Activated T-cell treated with anti-CD3 and anti-CD28 coated beads, Interleukin-2, amount 50 U/mL, for 72 hours (primary cell): ENCODE measurements at places on chromosomes 12 and 14. TPM values are rescaled to one million over a fixed set of nuclear protein-coding genes. Genes with fewer than 3 reads are reported as not detected.

The TTC6 gene
- total RNA-seq: not detected

DNA sequence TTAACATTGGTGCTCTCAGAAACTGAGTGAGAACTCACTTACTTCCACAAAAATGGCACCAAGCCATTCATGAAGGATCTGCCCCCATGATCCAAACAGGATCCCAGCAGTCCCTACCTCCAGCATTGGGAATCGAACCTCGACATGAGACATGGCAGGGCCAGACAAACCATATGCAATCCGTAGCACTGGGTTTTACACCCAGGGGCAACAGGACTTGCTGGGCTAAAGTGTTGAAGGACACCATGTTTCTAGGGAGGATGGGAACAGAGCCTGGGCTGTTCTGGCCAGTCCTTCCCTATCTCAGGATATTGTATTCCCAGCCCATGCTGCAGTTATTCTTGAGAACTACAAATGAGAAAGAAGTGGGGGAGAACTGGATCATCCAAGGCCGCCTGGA, 36.6 kb downstream of the SERPINA3 start:
- no peaks in the 10 kb centered on the region for H3K4me1 ChIP-seq
- no peak for DNase-seq

DNA sequence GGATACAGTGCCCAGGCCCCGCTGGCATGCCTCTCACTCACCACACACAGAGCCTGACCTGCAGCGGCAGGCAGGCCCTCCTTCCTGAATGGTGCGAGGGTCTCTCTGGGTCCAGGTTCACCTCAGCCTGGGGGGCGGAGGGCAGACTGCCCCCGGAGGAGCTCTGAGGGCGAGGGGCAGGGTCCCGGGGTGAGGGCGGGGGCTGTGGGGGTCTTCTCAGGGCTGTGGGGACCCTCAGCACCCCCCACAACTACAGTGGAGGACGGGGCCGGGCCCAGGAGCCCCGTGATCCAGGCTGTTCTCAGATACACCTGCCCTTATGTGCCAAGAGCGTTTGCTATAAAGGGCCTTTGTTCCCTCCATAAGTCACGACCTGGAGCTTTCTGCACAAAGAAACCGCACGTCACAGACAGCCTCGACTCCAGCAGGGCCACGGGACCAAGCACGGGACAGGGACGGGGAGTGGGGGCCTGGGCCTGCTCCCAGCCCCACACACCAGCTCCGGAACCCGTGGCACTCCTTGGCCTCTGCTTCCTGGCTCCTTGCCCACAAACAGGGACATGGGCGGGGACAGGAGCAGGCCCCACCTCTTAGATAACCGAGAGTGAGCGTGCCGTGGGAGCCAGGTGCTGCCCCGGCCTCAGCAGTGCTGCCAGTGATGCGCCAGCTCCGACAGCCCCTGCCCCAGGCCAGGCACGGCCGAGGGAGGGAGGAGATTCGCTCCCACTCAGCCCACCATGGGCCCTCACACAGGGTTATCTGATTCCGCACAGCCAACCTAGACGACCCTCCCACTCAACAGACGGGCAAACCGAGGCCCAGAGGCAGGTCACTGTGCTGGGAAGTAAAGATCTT, 101.9 kb downstream of the RFLNA start:
- peaks cover 7% of the 10 kb centered on the region for H3K4me1 ChIP-seq
- no peak for DNase-seq
- H3K4me3 ChIP-seq: no peak overlapping the region

The SNRNP35 gene
- 42.3 TPM for total RNA-seq

DNA sequence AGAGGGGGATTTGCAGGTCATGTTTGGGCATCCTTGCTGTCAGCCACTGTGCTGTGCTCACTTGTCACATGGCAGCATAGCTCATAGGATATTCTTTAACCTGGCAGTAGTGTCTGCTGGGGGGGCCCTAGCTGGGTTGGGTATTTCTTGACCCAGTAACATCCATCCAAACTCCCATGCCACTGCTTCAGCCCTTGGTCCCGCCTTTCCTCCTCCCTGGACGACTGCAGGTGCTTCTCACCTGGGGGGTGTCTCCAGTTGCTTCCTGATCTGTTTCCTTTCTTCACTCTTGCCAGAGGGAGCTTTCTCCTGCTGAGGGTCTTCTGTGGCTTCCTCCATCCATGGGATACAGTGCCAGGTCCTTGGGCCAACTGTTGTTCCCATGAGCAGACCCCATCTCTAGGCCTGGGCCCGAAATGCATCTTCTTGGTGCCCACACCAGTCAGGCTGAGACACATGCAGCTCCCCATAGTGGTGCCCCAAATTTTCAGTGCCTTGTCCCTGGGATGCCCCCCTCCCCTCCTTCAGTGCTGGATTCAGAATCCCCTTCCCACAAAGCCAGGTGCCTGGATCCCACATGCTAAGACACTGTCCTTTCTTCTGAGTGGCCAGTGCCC, 20.5 kb downstream of the C14orf132 start:
- H3K4me1 ChIP-seq: no peaks in the 10 kb centered on the region
- H3K27ac ChIP-seq: no peak overlapping the region
- no peak overlapping the region for H3K4me3 ChIP-seq
- H3K27me3 ChIP-seq: peaks cover 7% of the 10 kb centered on the region
- DNase-seq: no peak
